ENCODE measurements at places on chromosomes 13 and 19. TPM values are rescaled to one million over a fixed set of nuclear protein-coding genes. Genes with fewer than 3 reads are reported as not detected.

The ZNF784 gene
- 11.5 TPM for polyA plus RNA-seq

The WDR87 gene
- 0.01 TPM for polyA plus RNA-seq

The CC2D1A gene
- 30.4 TPM for polyA plus RNA-seq

The REEP6 gene
- 18.1 TPM for polyA plus RNA-seq

The ZNF490 gene
- polyA plus RNA-seq, result 3.9 TPM

The OR4F17 gene
- polyA plus RNA-seq, result not detected

The CEBPG gene
- polyA plus RNA-seq, result 26.8 TPM

DNA sequence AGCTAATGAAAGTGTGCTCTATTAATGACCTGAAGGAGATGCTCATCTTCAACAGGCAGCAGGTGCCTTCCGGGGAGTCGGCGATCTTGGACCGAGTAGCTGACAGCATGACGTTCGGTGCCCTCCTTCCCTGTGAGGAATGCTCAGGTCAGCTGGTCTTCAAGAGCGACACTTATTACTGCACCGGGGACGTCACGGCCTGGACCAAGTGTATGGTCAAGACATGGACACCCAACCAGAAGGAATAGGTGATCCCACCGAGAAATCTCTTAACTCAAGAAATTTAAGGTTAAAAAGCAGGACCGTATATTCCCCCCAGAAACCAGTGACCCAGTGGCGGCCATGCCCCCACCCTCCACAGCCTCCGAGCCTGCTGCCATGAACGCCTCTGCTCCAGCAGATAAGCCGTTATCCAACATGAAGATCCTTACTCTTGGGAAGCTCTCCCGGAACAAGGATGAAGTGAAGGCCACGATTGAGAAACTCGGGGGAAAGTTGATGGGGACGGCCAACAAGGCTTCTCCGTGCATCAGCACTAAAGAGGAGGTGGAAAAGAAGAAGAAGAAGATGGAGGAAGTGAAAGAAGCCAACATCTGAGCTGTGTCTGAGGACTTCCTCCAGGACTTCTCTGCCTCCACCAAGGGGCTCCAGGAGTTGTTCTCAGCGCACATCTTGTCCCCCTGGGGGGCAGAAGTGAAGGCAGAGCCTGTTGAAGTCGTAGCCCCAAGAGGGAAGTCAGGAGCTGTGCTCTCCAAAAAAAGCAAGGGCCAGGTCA is 22.8 kb upstream of the ANKRD10 start:
- no peak for DNase-seq

DNA sequence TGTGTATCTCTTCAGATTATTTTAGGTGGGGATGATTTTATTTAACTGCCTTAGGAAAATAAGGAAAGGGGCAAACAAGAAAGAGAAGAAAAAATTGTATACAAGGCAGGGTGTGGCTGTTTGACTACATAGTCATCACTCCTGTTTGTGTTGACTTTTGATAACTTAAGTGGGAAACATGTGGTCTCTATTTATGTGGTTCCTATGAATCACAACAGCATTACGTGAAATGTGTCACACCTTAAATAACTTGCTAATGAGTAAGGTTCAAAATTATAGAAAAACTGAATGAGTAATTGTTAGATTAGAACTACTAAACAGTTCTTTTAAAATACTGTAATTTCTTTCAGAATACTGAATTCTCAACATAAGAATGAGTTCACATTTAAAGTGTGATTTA is 69.3 kb downstream of the LMO7 start:
- DNase-seq, result no peak

DNA sequence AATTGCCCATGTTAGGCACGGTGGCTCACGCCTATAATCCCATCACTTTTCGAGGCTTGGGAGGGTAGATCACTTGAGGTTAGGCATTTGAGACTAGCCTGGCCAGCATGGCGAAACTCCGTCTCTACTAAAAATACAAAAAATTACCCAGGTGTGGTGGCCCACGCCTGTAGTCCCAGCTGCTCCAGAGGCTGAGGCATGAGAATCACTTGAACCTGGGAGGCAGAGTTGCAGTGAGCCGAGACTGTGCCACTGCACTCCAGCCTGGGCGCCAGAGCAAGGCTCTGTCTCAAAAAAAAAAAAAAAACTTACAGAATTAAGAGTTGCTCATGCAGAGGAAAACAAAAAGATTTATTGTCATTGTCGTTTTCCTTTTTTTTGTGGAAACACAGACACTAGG is 3.4 kb upstream of the PSMC4 start:
- no peak for DNase-seq

- no peak for DNase-seq
Measured at GRCh38 chr19:28619816-28620429, 593.0 kb downstream of the UQCRFS1 start.

DNA sequence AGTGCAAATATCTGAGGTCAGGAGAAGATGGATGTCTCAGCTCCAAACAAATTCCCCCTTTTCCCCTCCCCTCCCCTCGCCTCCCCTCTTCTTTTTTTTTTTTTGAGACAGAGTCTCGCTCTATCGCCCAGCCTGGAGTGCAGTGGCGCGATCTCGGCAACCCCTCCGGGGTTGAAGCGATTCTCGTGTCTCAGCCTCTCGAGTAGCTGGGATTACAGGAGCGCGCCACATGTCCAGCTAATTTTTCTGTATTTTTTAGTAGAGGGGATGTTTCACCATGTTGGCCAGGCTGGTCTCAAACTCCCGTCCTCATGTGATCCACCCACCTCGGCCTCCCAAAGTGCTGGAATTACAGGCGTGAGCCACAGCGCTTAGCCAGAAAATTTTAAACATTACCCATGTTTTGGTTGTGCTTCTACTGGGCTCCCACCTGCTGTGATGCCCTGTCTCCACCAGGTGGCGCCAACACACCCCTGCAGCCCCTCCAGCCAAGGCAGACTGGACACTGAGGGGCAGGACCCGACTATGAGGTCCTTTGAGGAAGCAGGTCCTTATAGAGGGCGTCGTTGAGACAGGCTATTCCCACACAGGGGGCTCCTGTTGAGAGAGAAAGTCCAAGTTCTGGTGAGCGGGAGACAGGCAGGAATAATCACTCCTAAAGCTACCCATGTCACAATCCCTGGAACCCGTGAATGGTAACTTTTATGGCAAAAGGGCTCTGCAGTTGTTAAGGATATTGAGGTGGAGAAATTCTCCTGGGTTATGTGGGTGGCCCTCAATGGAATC is 6.3 kb downstream of the ERICH4 start:
- no peak for DNase-seq

DNA sequence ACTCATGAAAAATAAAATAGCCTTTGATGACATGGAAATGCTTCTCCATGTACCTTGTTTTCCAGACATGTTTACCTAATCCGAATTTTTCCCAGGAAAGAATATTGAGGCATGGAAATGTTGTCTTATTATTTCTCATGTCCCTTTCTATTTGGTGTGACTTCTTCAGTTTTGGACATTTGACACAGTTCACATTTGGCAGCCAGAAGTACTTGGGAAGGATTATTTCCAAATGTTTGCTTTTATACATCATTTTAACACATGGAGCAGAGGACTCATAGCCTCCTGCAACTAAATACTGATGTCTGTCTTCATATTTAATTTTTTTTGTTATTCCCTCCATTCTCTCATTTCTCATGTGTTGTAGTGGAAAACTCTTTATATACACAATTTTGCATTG is 94.3 kb downstream of the POSTN start:
- no peak for DNase-seq

GRCh38 chr19:53866865-53867224 is 838 bp upstream of the MYADM start:
- no peak for DNase-seq

GRCh38 chr19:38224014-38224862 is at the start of gene DPF1:
DPF1 (minus strand) TSS chr19:38224222; CDS start chr19:38224142, 80 bp downstream.
- no peak for DNase-seq

Measured in right renal pelvis (tissue), 4 donors.